ENCODE measurements at places on chromosomes 1 and 21.

GRCh38 chr1:192973202-192973601 lies 86.0 kb downstream of the UCHL5 start:
- no peak for DNase-seq

DNA sequence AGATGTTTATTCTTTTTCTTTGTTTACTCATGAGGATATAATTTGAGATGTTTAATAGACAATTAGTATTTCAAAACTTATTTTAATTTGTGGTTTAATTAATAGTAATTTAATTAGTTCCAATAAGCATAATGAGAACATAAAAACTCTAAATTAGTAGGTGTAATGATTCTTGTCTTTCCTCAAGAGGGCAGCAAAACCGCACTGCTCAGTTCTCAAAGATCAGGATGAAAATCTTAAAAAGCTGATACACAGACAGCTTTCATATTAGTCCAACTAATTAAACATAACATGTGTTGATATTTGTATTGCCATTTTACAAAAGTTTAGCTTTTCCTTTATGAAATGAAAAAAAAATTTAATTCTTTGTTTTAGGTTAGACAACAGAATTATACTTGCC lies 106.7 kb upstream of the C21orf91 start:
- DNase-seq, result peak; percentile 7

- DNase-seq, result no peak
Observed at GRCh38 chr1:91018006-91018405, 3.8 kb downstream of the ZNF644 start.

DNA sequence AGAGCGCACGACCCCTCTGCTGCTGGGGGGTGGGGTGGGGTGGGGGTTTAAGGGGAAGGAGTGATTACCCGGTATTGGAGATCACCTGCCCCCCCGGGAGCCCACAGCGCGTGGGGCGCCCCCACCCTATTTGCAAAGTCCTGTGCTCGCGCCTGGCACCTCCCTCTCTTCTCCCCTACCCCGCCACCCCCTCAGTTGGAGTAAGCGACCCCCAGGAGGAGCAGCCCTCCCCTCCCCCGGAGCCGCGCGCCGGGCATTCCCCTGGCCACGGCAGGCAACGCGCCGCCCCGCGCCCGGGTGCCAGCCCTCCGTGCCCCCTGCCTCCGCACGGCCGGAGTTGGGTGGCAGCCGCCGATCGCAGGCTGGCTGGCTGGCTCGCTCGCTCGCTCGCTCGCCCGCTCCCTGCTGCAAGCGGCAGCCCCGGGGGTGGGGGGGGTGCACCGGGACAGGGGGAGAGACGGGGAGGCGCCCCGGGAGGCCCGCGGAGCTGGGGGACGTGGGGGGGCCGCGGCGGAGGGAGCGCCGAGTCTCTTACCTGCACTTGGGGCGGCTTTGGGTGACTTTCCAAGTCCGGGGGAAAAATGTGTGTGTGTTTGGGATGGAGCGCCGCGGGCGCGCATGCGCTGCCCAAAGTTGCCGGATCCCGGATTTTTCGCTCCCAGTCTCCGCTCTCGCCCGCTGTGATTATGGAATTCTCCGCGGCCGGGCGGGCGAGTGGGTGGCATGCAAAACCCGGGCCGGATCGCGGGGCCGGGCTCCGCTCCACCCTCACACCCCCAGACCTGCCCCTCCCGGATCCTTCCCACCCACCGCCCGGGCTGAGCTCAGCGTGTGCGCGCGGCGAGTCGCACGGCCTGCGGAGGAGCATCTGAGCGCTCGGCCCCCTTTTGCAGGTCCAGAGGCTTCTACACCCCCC lies at the start of gene CASZ1:
TSS of gene CASZ1 (minus strand) at position 618 of the 916 bp plus-strand sequence. CDS start 102,757 bp downstream, outside the sequence.
- peak; percentile 84 for DNase-seq

GRCh38 chr1:53944469-53945182 lies 873 bp downstream of the IFT25 start:
- DNase-seq, result no peak

- DNase-seq, result peak; percentile 32
Observed at GRCh38 chr1:214824763-214825162, 221.8 kb downstream of the CENPF start.

DNA sequence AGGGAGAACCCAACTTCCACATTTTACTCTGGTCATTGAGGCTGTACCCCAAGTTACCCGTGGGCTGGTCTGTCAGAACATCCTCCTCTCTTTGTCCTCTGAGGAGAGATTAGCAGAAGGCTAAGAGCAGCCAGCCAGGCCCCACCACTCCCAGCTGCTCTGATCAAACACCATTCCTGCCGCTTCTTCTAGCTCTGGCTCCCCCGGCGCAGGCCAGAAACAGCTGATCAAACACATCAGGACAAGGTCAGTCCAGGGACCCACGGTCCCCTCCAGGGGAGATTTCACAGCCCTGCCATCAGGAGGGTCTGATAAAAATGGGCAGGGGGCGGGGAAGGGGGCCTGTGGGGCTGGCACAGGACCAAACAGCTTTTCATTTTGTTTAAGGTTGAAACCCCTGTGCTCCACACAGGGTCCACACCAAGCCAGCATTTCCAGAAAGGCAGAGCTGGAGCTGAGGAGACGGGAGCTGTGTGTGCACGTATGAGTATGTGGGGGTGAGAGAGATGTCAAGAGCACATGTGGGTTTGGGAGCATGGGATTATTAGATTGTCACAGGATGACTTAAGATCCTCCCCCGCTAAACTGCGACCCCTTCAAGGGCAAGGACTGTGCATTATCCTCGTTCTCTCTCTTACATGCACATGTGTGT lies 29.9 kb upstream of the EPHA8 start:
- no peak for DNase-seq

DNA sequence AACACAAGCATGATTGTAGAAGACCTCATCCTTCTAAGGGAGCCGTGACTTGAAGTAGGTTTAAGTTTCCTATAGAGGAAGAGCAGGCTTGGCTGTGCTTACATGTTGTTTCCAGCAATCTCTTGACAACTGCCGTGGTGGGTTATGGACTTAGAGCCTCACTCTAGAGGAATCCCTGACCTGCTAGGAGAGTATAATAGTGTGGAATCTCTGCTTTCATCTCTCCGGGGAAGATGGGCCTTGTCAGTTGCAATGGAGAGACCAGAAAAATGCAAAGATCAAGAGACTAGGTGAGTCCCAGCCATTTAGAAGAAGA lies 137.6 kb downstream of the MIS18A start:
- no peak for DNase-seq

- no peak for DNase-seq
Observed at GRCh38 chr1:147852706-147853225, 49.8 kb upstream of the GJA8 start.

GRCh38 chr1:41823471-41823870 lies 95.3 kb downstream of the HIVEP3 start:
- no peak for DNase-seq

DNA sequence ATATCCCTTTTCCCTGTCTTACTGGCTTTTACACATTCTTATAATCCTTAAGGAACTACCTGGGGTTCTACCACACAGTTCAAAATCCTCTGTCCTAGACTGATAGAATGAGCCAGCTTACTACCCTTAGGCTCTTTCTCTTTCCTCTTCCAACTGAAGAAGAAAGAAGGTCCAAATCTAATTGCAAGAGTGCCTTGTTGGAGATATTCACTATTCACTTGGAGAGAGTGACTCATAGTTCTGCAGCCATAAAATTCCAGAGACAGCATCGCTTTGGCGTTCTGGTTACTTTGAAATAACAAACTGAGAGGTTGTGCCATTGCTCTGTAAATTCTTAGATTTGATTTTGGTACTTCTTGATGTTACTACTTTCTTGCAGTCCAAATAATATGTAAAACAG lies 4.2 kb downstream of the CADM3 start:
- peak; percentile 8 for DNase-seq

Data from amniotic epithelial cell (primary cell).